NCI-H1092 (cell line): ENCODE measurements at places on chromosomes 1 and 21.

DNA sequence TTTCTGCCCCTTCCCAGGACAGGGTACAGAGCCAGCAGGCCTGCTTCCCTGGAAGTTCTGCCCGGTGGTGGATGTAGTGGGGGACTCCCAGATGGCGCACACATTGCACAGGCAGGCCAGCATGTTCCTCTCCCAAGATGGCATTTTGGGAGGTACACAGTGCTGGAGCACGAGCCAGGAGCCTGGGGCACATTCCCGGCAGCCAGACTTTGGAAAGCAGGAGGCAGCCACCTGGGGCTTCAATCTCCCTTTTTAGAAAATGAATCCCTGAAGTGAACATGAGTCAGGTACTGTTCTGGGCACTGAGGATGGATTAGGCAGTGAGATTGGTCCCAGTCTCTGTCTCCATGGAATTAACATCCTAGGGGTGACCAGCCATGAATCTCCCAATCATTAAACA, 56.9 kb downstream of the RUNX1 start:
- DNase-seq = no peak

- DNase-seq = no peak
Observed at GRCh38 chr1:185343306-185343705, 26.3 kb upstream of the IVNS1ABP start.

- DNase-seq = no peak
Observed at GRCh38 chr1:209805875-209806760, at the start of gene IRF6. IRF6 (minus strand) TSS chr1:209806142; CDS start chr1:209801413, 4,729 bp downstream.

- no peak for DNase-seq
Observed at GRCh38 chr1:11880181-11880575, 21.4 kb upstream of the NPPB start.

DNA sequence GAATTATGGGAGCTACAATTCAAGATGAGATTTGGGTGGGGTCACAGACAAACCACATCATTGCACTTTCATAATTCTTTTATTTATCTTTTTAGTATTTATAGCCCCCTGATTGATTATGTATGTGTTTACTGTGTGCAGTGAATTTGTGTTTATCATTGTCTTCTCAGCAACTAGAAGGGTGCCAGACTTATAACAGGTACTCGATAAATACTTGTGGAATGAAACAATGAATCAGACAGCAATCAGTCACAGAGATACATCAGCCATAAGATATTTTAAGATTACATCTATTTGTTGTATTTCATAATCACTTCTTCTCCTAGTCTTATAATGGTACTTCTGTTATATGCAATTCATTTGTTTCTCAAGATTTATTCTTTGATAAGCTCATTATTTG, 273.2 kb downstream of the PTPRC start:
- DNase-seq = no peak

- no peak for DNase-seq
Observed at GRCh38 chr1:12581179-12581578, 36.8 kb downstream of the DHRS3 start.

DNA sequence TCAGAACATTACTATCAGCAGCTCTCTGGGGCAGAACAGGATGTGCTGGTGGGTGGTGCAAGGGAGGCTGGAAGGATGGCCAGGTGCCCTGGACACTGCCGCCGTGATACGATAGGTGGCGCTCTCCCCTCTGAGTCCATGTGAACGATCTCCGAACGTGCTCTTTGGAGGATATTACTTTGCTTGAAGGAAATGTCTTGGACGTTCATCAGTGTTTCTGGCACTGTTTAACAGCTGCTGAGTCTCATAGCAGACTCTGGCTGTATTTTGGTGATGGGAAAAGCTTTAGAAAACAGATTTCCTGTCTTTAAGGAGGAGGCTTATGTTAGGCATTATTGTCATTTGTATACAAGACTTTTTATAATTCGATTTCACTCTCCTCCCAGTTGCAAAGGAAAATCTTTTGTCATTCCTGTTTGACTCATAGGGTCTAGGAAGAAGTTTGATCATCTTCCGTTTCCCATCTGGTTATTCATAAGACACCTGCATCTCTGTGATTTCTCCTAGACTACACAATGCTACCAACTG, 386.2 kb upstream of the ADGRL2 start:
- DNase-seq = peak; percentile 51

GRCh38 chr1:30746212-30747032, 11.2 kb downstream of the LAPTM5 start:
- no peak for DNase-seq

DNA sequence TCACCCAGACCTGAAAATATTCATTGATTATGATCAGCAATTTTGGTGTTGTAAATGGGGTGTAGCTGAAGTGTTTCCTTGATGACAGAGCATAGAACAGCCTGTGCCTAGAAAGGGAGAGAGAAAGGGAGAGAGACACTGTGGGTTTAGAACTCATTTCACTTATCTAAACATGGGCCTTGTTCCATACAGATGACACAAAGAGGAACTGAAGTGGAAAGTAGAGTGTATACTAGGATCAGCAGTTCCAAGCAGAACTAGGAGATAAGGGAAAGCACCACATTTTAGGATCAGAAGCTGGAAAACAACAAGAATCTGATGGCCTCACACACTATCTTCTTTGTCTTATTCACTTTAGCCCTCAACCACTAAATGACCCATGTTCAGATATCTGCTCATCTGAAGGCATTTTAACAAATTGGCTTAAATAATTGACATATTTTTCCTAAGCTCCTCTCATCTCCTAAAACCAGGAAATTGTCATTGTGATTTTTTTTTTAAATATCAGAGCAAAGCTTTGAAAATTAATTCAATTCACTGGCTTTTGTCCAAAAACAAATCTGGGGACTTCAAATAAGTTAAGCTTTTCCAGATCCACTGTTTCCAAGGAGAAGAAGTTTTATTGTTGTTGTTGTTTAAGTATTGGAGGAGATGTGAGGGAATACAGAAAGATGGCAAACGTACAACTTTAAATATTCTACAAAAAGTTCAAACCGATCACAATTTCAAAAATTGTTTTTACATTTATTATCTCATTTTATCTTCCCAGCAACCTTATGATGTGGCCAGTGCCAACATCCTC, 103.8 kb downstream of the LYPLAL1 start:
- no peak for DNase-seq

- DNase-seq = no peak
Observed at GRCh38 chr1:86866665-86867064, 47.3 kb downstream of the SELENOF start.

- no peak for DNase-seq
Observed at GRCh38 chr1:218426343-218426657, 81.2 kb downstream of the TGFB2 start.

GRCh38 chr1:227299688-227300087, 18.6 kb downstream of the CDC42BPA start:
- no peak for DNase-seq

DNA sequence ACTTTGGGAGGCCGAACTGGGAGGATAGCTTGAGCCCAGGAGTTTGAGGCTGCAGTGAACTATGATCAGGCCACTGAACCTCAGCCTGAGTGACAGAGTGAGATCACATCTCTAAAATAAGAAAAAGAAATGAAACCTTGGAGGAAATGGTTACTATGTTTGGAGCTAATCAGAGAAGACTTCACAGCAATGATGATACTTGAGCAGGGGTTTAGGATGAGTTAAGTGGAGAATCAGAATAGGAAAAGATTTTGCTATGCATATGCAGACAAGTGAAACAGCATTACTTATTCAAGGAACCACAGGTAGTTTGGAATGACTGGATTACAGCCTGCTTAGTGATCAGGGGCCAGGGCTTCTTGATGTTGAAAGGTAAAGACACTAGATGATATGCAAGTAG, 1.3 kb upstream of the CD5L start:
- DNase-seq = no peak

GRCh38 chr1:32255072-32256071, 4.3 kb downstream of the LCK start:
- no peak for DNase-seq

- no peak for DNase-seq
Observed at GRCh38 chr1:1434824-1435105, 725 bp upstream of the VWA1 start.

DNA sequence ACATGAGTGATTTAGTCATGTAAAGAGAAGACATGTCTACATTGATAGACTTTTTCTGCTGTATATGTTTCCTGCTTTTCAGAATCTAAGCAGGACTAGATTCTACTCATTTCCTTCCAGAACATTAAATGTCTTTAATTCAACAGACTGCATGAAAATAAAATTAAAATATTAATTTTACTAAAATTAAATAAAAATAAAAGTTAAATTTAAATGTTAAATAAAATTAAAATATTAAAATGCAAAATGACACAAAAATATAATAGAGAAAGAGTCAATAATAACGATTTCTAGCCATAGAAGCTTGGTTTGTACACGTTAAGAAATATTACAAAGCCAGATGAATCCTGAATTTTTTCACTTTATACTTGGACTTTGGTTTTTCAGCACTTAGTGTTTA, 552.8 kb upstream of the NR5A2 start:
- no peak for DNase-seq

DNA sequence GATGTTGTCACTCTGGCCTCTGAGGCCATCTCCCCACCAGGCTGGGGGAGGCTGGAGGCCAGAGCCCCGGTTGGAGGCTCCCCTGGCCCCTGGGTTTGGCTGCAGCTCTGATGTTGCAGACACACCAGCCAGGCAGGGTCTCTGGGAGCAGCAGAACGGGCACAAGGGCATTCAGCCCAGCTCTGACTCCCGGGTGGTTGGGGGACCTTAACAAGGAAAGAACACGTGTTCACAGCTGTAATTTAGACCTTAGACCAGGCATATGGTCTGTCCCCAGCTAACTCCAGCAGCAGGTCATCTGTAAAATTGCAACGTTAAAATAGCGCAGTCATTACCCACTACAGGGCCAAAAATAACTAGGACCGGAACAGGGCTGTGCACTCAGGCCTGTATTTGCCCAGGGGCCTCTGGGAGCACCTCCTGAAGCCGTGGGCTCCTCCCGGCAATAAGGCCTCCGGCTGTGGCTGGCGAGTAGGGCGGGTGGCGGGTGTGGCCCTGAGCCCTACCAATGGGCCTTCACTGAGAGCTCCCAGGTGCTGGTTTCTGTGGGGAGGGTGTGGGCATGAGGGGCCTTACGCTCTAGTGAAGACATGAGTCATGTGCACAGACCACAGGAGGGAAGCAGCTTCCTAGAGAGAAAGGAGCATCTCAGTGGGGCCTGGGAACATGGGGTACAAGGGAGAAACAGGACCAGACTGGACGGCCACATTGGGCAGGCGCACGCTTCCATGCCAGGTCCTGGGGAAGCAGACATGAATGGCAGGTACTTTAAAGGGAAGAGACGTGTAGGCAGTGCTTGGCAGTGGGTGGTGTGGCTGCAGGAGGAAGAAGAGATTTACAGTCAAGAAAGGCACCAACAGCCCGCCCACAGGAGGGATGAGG, 6.1 kb downstream of the LDLRAP1 start:
- no peak for DNase-seq

- DNase-seq = no peak
Observed at GRCh38 chr1:89974696-89975470, 20.0 kb upstream of the ZNF326 start.

DNA sequence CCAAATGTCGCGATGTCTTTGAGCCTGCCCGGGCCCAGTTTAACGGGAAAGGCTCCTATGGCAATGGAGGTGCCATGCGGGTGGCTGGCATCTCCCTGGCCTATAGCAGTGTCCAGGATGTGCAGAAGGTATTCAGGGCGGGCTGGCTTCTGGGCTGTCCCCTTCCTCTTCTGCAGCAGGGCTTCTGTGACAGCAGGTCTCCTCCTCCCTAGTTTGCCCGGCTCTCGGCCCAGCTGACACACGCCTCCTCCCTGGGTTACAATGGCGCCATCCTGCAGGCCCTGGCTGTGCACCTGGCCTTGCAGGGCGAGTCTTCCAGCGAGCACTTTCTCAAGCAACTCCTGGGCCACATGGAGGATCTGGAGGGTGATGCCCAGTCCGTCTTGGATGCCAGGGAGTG, 3.0 kb downstream of the ADPRS start:
- no peak for DNase-seq

DNA sequence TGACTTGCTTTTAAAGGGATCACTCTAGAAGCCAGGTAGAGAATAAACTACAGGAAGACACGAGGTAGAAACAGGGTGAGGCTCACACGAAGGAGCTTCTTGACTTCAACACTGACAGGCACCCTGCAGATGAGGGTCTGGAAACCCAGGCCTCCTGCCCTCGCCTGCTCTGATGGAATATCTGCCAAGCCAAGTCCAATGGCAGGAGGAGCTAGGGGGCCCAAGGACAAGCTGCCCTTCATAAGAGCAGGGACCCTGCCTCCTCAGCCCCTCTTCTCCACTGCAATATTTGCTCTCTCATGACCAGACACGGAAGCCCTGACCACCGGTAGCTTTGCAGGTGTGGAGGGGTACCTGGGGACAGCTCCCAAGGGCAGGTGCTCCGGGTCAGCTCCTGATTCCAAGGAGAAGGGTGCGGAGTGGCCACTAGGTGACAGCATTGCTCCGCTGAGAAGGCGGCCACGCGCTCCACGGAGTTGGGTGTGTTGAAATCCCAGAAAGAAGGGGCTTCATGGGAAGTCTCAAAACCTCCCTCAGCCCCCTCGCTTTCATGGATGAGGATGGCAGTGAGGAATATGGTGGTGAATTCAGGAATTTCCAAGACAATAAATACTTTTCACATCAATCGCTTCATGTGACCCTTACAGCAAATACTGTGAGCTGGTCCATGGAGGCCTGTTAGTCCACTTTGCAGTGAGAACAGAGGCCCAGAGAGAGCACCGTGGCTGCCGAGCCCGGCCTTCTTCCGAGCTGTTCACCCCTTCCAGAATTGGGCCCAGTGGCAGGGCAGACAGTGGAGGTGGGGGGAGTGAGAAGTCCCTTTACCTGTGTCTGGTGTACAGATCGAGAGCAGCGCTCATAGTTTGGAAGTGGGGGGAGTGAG, 33.2 kb upstream of the PAX7 start:
- no peak for DNase-seq

DNA sequence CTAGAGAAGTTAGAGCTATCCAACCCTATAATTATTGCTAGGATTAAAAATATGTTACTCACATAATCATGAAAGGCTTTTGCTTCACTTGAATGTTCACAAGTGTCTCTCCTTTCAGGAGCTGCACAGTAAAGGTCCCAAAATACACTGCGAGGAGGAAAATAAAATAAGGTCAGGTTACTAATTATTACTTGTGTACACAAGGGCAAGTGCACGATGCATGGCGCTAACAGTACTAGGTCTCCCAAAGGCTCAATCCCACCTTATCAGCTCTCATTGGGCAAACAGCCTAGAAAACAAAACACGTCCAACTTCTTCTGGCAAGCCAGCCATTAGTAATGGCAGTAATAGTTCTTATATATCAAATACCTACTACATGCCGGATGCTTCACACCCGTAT, 4.4 kb downstream of the SSBP3 start:
- peak; percentile 34 for DNase-seq

- no peak for DNase-seq
Observed at GRCh38 chr1:110707232-110707631, 32.5 kb upstream of the KCNA3 start.
